ENCODE measurements at places on chromosomes 1 and 21.

GRCh38 chr1:151145304-151146071, 943 bp downstream of the SEMA6C start:
- DNase-seq = no peak

DNA sequence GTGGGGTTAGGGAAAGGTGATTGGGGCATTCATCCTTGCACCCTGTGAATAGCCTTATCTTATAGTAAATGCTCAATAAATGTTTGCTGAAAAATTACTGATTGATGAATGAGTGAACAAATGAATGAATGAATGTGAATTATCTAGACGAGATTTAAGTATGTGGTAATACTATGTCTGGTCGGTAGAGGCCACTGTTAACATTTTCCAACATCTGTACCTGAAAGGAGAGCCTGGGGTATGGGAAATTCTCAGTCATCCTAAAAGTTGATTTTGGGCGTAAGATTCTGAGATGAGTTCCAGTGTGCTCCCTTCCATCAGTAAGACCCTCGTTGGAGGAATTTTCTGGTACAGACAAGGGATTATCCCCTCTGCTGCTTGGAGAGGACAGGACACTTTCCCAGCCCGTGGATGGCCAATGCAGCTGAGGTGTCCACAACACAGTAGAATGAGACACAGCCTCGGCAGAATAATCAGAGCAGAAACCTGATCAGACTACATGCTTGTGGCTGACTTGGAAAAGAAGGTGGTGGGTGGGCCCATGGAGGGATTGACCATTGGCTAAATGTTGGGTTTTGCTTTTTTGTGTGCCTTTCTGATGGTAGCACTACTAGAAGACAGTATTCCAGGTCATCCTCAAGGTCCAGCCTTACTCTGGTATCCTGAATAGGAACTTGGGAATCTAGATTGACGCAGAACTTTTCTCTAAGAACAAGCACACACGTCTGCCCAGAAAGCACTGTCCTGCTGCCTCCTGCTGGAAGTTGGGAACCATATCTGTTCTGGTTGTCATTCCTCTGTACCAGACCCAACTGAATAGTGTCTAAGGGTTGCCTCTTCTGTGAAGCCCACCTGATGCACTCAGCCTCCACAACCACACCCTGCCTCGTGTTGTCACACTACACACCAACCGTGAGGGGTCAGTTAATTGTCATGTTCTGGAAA, 262.0 kb downstream of the TNR start:
- no peak for DNase-seq

- DNase-seq = no peak
Measured at GRCh38 chr1:57248830-57249229, 175.0 kb downstream of the DAB1 start.

GRCh38 chr1:227317011-227317451, 1.3 kb downstream of the CDC42BPA start:
- DNase-seq = no peak

DNA sequence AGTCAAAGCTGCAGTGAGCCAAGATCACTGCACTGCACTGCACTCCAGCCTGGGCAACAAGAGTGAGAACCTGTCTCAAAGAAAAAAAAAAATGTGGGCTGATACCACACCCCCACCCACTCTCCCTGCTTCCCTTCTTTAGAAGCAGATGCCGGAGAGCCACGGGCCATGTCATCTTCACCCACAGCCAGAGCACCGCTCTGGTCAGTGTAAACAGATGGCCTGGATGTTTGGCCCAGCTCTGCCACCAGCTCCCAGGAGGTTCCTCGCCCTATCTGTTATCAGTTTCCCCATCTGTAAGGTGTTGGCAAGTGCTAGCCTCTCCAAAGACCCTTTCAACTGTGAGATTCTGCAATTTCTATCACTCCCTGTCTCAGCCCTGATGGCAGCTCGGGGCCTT, 11.9 kb upstream of the ADGRB2 start:
- no peak for DNase-seq

DNA sequence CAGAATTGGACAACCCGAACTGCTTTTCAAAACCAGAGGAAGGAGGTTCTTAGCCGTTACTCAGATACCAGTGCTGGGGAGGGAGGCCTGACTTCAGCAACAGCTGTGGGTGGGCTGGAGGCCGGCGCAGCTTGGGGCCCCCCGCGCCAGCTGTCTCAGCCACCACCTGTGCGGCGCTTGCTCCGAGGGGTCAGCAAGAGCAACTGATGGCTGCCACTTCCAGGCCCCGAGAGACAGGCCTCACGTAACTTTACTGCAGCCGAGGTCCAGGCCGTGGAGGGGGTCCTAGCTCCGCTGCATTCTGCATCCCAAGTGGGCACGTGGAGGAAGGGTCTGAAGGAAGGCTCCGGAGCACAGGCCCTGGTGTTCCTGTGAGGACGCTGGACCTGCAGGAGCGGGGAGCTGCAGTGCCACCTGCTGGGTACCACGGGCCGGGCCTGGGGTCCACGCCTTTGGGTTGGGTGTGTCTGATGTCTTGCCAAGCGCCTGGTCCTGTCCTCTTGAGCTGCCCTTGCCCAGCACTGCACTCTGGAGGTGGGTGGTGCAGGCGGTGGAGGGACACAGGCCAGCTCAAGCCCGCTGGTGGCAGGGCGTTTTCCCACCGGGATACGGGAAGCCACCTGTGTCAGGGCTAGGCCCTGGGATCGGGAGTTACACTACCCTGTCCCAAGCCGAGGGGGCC, 9.8 kb downstream of the THAP3 start:
- no peak for DNase-seq

GRCh38 chr1:18948048-18948912, 8.2 kb downstream of the IFFO2 start:
- no peak for DNase-seq
